Adrenal gland (tissue), 19 donors: ENCODE measurements at places on chromosomes 11 and 22.

DNA sequence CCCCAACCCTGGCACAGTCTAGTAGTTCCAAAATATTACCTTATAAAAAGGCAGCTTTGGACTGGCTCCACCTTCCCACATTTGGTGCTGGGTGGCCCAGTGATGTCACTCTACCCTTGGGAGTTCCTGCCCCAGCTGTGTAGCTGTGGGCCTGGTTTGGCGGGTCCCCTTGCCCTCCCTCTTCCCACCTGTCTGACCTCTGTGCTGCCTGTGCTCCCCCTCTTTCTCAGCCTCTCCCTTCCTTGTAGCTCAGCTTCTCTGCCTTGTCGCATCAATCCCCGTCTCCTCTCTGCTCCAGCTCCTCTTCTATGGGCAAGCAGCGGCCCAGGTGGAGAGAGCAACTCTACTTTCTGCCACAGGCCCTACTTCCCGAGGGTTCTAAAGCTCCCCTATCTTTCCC, 54.6 kb downstream of the CHRDL2 start:
- DNase-seq = peak; percentile 33

GRCh38 chr22:25749420-25750169, 7.6 kb downstream of the MYO18B start:
- no peak for DNase-seq

DNA sequence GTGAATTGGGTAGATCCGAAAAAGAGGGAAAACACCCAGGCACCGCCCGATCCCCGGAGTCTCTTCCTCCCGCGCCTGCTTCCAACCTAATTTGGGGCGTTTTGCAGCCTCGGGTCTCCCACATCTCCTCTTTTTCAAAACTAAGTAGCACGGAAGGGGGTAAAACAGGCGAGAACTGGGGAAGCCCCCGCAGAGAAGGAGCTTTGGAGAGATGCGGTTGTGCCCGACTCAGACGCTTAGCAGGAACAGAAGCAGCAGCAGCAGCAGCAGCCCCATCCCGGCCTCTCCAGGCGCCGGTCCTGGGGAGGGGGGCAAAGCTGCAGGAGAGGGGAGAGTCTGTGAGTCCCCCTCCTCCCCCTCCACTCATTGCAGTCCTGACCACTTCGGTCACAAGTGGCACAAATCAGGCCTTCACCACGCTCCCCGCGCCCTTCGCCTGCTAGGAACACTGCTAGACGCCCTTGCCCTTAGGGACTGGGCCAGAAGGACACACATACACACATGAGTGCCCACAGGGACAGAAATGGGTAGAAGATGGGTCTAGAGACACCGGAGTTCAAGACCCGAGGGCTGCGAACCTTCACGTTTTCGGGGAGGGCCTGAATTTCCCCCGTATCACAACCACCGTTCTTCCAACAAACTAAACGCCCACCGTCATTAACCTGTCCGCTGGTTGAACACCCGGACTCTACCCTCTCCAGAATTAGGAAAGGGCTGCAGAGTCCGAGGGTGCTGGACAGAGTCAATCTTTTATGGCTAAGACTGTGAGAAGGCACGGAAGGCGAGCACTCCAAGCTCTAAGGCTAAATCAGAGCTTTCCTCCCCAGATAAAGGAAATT, 98.3 kb upstream of the HSD17B12 start:
- DNase-seq = no peak

- no peak for DNase-seq
These were observed 23.0 kb downstream of the APLNR start for GRCh38 chr11:57214098-57214417.

- no peak for DNase-seq
These were observed 141.0 kb downstream of the MSANTD4 start for GRCh38 chr11:105881027-105881426.

DNA sequence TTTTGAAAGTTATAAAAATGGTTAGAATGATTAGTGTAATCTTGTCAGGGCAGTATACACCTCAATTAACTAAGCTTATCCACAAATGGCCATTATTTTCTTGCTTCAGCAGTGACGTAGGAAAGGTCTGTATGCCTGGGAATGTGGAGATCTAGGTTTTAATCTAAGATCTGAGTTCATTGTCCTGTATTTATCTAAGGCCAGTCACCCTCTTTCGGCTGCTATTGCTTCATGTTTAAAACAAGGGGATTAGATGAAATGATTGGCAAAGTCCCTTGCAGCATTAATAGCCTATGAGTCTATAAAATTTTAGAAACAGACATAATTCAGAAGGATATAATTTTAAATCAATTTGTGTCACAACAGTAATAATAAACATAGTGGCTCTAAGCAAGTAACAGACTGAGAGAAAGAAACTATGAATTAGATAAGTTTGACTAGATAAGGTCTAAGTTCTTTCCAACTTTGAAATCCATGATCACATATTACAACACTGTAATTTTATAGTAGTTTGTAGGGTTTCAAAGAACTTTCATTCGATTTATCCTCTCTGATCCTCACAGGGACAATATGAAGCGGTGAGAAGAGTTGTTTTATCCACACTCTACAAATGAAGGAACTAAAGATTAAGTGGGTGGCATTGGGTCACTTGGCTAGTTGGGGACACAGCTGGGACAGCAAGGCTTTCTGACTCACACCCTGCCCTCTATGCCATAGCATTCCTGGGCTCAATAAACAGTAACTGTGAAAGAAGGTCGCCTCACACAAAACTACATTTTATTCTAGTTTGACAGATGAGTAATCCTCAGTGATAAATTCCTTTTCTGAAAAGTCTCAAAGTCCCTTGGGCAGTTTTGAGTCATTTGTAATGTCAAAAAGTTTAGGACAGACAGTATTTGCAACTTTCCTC, 60.6 kb upstream of the RDX start:
- DNase-seq = peak; percentile 89

GRCh38 chr11:106077609-106078455, at the start of gene AASDHPPT:
Gene AASDHPPT (plus strand): TSS chr11:106077662. CDS start chr11:106077711, 49 bp downstream.
- peak; percentile 26 for DNase-seq

- DNase-seq = no peak
These were observed 196.0 kb downstream of the CEP164 start for GRCh38 chr11:117523680-117524079.

- DNase-seq = no peak
These were observed 1.7 kb downstream of the FERMT3 start for GRCh38 chr11:64208086-64208795.

- no peak for DNase-seq
These were observed 60.9 kb upstream of the ZC3H12C start for GRCh38 chr11:110032259-110032658.

DNA sequence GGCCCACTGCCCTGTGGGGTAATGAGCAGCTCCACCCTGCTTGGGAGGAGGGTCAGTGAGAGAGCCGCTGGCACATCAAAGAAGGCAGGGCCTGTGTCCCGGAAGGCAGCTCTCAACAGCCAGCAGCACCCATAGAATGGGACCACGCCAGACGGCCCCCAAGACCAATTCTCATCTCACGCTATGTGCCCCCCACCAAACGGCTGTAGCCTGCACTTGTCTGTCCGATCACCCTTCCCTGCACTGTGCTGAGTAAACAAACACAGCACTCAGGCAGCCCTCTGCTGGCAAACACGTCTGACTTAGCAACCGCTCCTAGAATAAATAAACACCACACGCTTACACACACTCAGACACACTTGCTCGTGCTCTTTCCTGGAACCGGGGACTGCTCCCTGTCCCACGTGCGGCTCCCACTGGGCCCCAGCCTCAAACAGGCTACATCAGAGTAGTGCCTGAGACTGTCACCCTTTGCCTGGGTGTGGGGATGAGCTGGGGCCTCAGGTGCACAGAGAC, 53.2 kb upstream of the CDON start:
- DNase-seq = no peak
